ENCODE measurements at places on chromosomes 2 and 18.

GRCh38 chr2:36559221-36559942 is 38.6 kb downstream of the FEZ2 start:
- no peak for DNase-seq

DNA sequence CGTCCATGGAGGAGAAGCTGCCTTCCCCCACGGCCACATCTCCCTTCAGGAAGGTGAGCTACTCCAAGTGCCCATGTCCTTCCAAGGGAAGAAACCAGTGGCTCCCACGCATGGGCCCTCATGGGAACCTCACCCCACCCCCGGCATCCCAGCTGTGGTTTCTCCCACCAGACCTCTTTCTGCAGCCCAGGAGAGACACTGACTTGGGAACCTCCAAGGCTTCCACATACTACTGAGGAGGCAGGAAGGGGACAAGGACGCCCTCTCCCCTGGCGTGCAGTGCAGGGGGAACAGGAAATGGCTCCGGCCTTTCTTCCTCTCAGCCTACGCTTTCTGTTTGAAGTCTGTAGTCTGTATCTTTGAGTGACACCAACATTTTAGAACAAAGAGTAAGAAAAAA is 104.5 kb upstream of the EPC2 start:
- DNase-seq: no peak

DNA sequence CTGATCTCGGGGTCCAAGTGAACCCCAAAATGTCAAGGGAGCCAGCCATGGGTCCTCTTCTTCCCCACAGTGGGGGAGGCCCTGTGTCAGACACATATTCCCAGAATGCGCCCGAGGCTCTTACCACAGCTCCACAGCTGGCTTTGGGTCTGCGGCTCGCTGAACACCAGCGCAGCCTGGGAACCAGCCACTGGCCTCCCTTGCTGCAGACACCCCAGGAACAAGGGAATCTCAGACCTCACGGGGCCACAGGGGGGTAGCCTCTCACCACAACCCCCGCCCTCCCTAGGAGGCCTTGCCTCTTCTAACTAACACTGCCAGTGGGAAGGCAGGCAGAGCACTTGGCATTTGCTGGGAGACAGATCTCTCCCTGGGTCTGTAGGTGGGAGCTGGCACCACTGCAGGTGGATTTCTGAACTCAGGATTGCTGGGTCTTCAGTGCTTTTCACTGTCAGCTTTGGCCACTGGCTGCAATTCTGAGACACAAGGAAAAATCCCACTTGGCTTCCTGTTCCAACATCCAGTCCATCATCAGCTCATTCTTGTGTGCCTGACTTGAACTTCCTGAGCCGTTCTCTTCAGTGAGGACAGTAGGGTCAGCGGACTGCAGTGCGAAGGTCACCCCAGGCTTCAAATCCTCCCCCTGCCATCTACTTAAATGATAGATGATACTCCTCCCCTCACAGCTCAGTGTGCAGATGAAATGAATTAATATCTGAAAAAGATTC is 128.7 kb downstream of the CAPN13 start:
- DNase-seq: no peak

DNA sequence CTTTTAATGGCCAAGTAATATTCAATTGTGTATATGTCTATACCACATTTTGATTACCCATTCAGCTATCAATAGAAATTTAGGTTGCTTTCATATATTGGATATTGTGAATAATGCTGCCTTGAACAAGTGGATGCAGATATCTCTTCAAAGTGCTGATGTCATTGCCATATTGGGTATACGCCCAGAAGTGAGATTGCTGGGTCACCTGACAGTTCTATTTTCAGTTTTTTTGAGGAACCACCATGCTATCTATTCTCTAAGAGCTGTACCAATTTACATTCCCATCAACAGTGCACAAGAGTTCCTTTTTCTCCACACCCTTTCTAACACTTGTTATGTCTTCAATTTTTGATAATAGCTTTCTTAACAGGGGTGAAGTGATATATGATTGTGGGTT is 306.9 kb downstream of the ZNF516 start:
- DNase-seq: no peak

DNA sequence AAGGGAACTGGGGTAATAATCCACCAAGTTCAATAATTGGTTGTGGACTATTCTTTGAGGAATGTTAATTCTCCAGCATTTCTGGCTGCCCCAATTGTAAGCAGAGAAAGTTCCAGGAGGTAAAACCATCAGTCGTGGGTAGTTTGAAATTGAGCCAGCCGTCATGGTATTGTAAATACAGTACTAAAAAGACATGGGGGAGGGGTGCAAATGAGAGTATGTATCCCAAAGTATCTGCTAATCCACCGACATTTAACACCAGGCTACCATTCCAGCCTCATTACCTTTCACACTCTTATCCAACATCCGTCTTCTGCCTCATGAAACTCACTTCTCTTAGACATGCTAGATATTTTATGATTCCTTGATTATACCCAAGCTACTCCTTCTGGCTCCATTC is 507.9 kb downstream of the ERBB4 start:
- no peak for DNase-seq

- DNase-seq: no peak
Observed at GRCh38 chr2:37550190-37550589, 121.3 kb downstream of the CDC42EP3 start.

GRCh38 chr2:22253171-22253570 is 1129.4 kb downstream of the TDRD15 start:
- no peak for DNase-seq

- no peak for DNase-seq
Observed at GRCh38 chr2:185567940-185568339, 170.7 kb upstream of the FSIP2 start.

DNA sequence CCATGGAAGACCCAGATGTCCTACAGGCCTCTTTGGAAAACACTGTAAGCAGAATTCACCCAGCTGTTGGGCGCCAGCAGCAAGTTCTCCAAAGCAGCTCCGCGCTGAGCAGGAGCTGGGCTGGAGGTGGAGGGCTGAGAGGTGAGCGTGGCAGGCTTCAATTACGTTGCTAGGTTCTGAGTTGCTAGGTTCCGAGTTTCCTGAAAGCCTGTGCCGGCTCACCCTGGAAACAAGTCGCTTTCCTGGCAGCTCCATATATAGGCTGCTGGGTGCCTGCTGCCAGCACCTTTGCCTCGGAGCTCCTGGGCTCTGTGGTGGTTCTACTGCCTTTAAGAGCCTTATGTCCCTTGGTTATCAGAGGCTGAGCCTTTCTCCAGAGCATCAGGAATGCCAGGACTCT is 14.4 kb upstream of the EGR4 start:
- no peak for DNase-seq

DNA sequence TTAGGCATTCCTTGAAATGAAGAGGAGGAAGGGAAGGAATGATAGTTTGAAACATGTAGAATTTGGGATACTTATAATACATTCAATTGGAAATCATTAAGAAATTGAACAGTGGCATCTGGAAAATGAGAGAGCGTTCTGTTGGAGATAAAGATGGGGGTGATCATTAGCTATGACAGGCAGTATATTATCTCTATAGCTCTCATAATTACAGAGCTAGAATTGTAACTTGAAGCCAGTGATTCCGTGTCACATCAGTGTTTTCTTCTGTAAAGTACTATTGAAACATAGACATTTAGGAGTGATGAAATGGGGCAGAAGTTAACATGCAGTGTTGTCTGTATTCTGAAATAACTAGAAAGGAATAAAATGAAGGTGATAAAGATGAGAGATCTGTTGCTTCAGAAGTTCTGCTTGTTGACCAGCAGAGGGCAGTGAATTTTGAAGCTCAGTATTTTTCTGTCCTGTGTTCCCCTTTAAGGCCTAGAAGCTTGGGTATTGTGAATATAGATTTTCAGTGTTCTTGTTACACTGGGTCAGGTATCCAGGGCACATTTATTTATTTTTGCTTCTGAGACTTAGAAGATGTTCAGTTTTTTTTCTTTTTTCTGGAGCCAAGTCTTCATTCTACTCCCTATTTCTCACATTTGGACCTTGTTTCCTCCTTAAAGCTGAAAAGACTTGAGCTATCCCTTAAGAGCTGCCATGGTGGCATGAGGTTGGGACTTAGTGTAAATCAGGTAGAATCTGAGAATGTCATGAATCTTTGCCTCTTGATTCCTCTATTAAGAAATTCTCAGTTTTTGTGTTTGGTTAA is 157.4 kb downstream of the TAF4B start:
- DNase-seq: peak; percentile 69

DNA sequence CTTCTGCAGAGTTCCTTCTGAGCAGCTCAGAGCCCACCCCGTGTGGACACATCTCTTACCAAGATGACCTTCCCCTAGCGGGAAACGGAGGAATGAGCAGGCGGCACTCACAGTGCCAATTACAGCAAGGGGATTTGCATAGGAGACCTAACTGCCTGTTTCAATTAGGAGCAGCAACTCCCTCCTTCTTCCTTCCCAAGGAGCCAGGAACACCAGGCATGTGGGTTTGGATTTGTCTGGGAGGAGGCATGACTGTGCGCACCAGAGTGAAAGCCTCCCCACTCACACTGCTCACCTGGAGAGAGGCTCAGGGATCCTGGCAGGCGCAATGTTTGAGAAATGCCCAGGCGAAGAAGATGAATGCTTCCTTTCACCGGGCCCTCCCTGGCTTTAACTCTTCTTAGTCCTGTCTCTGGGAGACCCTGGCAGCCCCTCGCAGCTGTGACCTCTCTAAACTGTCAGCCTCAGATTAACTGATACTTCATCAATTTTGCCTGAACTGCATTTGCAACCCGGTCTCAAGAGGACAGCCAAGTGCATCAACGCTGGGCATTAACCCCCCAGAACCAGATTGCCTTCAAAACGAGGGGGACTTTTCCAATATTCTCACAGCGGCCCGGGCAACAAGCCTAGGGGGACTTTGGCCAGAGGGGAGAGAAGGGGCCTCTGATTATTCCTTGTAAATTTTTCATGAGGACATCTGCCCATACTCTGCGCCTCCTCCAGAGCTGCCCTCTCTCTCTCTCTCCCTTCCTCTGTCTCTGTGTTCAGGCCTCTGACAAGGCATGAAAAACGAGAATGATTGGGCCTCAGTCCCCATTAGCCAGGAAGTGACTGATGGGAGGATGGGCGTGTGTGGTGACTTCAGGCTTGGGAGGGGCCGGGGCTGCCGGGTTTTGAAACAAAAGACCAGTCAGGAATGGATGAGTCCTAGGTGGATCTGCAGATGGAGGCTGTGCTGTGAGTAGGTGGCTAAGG is 93.8 kb downstream of the CMPK2 start:
- DNase-seq: no peak

- DNase-seq: no peak
Observed at GRCh38 chr2:3535794-3536681, 16.7 kb upstream of the ADI1 start.

GRCh38 chr2:99636144-99637034 is 146.6 kb upstream of the REV1 start:
- DNase-seq: no peak

DNA sequence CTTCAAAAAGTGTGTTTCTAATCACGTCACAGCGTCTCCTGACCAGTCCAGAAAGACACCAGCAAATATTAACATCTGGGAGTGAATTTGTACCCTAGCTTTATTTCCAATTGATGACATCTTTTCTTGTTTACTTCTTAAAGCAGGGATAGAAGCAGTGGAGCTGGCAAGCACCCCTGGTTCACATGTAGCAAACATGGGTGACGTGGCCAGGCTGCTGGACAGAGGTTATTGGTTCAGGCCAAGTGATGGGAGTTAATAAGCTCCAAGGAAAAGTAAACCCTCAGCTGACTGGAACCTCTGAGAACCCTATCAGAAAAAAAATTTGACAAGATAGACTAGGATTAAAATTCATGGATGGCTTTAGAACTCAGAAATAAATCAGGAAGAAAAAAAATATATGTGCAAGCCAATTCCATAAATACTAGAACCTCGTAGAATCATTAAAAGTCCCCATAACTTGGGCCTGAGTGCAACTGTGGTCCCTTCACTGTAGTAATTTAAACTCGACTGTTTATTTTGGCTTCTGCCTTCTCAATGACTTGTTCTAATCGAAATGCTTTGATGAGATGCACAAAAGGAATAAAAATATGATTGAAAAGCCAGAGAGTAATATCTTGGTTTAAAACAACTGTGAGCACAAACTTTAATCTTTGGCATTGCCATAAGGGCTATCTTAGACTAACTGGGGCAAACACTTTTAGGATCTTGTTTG is 121.5 kb upstream of the CTAGE1 start:
- no peak for DNase-seq

GRCh38 chr2:26542676-26543505 is 65.0 kb upstream of the OTOF start:
- no peak for DNase-seq

GRCh38 chr2:225466891-225467604 is 67.5 kb downstream of the NYAP2 start:
- DNase-seq: no peak

DNA sequence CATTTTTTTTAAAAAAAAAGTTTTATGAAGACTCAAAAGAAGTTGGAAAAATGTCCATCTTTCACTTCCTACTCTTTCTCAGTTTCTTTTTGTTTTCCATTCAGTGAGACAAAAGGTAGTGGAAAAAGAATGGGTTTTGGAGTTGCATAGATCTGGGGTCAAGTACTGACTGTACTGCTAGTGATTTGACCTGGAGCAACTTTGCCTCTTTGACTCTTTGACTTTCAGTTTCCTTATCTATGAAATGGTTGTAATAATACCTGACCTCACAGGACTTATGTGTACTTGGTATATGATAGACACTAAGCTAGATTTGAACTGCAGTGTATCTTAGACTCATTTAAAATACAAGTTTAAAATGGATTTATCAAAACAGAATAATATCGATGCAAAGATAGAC is 3.5 kb upstream of the KCNE4 start:
- no peak for DNase-seq

DNA sequence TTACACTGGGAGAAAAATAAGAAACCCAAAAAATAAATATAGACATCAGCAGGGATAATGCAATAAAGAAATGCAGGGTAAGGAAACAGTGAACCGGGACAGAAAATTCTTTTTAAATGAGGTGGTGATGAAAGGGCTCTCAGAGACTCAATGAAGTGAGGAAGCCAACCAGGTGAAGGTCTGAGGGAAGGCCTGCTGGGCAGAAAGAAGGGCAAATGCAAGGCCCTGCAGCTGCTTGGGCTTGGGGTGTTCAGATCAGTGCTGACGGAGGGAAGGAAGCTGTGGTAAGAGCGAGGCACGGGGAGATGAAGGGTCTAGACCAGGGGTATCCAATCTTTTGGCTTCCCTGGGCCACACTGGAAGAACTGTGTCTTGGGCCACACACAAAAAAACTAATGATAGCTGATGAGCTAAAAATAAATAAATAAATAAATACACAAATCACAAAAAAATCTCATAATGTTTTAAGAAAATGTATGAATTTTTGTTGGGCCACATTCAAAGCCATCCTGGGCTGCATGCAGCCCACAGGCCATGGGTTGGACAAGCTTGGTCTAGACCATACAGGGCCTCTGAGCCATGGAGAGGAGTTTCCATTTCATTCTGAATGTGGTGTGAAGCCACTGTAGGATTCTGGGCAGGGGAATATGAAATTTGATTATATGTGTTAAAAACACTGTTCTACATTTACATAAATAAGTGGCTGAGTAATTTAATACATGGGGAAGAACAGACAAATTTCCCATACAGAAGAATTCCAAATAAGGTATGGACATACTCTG is 96.3 kb upstream of the DNMT3A start:
- no peak for DNase-seq

DNA sequence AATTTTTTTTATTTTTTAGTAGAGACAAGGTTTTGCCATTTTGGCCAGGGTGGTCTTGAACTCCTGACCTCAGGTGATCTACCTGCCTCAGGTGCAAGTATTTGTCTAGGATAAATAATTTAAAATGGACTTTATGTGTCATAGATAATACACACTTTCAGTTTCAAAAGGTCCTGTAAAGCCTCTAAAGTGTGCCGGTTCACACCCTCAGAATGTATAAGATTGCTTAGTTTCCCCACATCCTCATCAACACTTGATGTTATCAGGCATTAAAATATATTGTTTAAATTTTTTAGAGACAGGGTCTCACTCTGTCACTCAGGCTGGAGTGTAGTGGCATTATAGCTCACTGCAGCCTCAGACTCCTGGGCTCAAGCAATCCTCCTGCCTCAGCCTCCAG is 170.5 kb downstream of the ANKRD44 start:
- DNase-seq: no peak

Measured in HAP-1 (cell line).